Ureter (tissue), 1 donor: ENCODE measurements at places on chromosomes 16 and 17.

- DNase-seq, result no peak
These were observed 152.7 kb upstream of the GSE1 start for GRCh38 chr16:85460252-85461021.

GRCh38 chr16:48284772-48285409 is 37.6 kb upstream of the ABCC11 start:
- no peak for DNase-seq

DNA sequence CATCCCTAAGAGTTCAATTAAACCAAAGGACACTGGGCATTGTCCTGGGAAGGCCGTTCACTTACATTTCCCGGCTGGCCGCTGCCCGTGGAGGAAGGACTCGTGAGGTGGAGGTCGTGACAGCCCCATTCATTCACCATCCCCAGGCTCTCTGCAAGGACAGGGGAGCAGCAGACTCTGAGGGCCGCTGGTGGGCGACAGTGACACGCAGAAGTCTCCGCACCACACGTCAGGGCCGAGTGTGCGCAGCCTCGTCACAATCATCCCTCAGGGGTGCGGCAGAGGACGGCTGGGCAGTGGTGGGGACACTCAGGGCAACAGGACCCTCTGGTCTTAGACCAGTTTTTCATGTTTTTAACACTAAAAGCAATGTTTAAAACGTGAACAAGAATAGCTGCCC is 21.7 kb downstream of the UNKL start:
- no peak for DNase-seq

GRCh38 chr16:87246269-87247065 is 70.7 kb downstream of the C16orf95 start:
- DNase-seq, result no peak

DNA sequence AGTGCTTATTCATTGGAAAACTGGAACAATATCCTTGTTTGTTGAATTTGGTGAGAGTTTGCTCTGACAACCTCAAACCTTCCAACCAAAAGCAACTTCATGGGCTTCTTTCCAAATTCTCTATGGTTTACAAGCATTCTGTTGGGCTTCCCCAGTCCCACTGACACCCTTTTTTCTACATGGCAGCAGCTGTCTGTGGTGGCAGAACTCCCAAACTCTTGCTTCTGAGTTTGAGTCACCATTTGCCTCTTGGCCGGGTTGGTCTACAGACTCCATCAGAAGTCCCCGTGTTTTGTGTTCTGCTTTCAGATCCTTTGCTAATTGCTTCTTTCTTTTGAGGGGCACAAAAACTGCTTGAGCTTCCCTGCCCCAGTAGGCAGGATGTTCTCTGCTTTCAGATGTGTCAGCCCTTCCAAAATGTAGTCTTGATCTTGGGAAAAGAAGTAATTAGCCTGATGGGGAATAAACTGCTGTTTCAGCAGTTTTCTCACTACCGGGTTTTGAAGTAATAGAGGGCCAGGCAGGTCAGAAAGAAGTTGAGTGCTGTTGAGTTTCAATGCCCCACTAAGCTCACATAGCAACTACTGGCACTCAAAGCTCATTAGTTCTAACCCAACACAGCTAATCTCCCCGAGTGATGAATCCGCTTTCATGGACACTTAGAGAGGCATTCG is 80.7 kb downstream of the HS3ST3A1 start:
- DNase-seq, result no peak

- no peak for DNase-seq
These were observed 202.9 kb downstream of the IRF8 start for GRCh38 chr16:86101897-86102157.

DNA sequence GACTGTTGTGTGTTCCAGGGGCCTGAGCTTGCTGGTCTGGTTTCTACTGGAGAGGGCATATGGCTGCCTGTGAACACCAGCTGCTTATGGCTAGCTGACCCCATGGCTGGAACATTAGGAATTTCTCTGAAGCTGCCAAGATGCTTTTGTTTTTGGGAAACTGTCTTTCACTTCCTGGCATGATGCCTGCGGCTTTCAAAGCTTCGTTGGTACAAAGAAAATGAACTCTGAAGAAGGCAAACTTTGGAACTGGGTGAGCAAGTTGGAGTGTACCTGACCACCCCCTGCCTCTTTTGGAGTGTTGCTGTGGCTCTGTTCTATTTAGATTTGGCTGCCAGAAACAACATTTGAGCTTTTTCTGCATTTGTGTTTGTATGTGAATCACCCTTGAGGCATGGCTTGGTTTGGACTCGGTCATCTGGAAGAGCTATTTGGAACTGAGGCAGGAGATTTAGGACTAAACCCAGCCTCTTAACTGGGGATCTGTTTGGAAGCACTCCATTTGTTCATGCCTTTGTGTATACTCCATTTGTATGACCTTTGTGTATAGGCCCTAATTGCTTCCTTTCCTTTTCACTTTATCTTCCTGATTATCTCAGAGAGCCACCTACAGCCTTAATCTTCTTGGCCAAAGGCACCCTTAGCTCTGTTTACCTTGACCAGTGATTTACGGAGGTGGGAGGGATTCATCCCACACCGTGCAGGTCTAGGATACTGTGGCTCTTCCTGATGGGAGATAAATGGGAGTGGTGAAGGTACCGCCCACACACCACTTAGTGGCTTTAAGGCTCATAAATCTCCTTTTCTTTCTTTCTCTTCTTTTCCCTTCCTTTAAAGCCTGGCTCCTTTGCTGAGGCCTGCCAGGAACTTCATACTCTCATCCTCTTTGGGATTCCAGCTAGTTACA is 7.3 kb upstream of the CPHXL start:
- DNase-seq, result peak; percentile 57

DNA sequence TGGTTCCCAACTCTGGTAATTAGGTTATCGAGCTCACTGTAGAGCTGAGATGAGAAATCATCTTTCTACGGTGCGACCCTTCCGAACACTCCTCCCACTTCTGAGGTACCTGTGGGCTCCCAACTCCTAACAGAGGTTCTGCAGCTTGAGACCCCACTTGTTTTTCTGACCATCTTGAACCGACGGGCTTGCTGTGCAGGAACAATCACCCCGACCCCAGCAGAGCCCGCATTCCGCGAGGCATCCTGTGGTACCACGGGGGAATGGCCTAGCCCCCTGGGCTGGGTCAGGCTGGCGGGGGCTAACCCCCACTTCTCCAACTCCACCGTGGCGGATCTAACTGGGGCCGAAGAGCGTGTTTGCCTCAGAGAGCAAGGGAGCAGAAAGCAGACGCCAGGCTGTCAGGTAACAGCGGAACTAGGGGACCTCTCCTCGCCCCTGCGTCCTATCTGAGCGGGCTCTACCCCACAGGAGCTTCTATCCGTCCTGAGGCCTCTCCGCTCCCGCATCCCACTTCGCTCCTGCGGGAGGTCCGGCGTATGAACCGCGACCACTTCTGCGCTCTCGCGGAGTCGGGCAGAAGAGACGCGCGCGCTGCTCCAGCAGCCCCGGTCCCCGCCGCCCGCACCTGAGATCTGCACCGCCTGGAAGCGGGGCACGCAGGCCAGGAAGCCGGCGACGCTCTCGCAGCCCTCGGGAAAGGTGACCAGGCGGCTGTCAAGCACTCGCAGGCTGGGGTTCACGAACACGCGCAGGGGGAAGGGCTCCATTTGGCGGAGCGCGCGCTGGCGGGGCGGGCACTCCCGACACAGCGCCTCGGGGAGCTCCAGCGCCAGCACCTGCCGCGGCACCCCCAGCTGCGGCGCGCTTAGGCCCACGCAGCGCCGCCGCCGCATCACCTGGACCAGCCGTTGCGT is 761 bp downstream of the PDF start:
- DNase-seq, result no peak

- peak; percentile 69 for DNase-seq
These were observed 2.8 kb downstream of the TRAF4 start for GRCh38 chr17:28746611-28747050.

DNA sequence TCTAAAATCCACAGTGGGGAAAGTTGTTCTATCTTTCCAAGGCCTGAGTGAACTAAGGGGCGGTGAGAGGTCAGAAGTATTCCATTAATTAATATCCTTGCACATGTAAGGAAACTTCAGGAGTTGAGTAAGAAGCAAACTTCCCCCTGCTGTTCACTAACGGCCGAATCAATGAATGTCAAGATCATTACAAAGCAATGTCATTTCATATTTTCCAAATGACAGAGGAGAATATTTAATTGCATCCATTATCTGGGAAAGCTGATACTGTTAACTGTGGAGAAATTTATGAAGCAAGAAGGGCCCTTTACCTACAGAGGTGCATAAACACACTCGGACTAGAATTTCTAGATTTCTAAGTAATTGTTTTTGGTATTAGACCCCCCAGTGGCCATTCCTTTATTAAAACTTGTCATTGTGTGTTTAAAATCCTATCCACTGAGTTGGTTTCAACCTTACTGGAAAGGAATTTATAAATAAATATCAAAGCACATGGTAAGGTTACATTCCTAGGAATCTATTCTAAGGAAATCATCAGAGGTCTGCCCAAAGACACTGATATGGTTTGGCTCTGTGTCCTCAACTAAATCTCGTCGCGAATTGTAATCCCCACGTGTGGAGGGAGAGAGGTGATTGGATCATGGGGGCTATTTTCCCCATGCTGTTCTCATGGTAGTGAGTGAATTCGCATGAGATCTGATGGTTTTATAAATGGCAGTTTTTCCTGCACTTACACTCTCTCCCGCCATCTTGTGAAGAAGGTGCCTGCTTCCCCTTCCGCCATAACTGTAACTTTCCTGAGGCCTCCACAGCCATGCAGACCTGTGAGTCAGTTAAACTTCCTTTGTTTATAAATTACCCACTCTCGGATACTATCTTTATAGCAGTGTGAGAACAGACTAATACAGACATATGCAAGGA is 20.4 kb upstream of the SMURF2 start:
- DNase-seq, result no peak

DNA sequence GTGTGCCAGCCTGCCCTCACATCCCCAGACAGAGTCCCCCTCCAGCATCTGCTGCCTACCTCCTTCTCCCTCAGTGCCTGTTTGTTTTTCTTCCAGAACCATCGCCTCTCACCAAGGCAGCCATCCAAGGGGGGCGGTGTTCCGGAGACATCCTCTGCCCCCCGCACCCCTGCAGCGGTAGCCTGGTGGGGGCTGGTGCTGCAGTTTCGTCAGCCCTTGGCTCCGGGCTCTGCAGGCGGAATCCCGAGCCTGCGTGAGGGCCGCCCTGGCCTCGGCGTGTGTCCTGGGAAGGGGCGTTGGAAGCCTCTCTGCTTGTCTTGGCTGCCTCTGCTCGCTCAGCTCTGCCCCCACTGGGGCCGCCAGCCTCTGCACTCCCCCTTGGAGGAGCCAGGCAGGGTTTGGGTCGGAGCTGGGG is 126.0 kb upstream of the CIBAR2 start:
- DNase-seq, result peak; percentile 87

- DNase-seq, result no peak
These were observed 79.0 kb downstream of the ARHGAP17 start for GRCh38 chr16:24936151-24936550.

GRCh38 chr17:17728550-17729251 is 47.4 kb downstream of the RAI1 start:
- no peak for DNase-seq

- no peak for DNase-seq
These were observed 3.2 kb downstream of the CCR7 start for GRCh38 chr17:40561871-40562611.

DNA sequence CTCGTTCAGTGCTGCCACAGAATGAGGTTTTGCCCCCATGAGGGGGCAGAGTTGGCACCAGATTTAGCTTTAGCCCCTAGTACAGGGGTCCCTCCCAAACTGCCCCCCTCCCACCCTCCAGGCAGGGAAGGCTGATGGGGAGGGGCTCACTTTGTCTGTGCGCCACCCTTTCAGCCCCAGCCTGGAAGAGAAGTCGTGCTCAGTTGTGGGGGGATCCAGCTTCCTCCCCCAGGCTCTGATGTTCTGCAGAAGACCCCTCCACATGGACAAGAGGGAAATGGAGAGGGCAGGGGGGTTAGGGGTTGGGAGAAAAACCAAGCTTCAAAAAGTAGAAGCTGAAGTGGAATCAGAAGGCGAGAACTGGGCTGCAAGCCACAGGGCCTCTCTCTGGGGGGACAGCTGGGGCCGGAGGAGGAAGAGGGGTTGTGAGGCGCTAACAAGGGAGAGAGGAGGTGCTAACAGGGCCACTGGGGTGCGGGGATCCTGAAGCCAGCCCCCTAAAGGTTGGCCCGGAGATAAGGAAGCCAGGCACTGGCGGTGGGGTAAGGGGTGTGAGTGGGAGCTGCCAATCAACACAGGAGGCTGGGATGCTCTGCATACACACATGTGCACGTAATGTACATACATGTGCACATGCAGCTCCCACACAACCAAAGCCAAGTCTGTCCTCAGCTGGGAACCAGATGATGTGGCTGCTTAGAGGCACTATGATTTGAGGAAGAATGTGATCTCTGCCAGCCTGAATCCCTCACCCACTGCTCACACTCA is 7.0 kb upstream of the TMEM92 start:
- peak; percentile 42 for DNase-seq

- no peak for DNase-seq
These were observed 223.7 kb downstream of the ZNF423 start for GRCh38 chr16:49632086-49632794.

DNA sequence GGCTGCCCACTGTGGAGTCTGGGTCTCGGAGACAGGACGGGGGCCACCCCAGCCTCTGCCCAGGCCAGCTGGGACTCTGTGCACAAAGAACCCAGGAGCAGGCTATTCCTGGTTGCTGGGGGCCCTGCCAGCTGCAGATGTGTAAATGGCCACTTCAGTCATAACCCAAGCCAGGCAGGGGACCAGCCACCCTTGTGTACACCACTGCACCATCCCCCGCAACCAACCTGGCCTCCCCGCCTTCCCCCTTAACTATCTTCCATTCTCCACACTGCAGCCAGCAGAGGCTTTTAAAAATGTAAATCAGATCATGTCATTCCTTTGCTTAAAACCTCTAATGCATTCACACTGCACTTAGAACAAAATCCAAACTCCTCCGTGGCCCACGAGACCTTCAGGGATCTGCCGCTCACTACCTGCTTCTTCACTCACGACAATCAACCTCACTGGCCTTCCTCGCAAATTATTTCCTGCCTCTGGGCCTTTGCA is 28.3 kb downstream of the RTN4RL1 start:
- no peak for DNase-seq

DNA sequence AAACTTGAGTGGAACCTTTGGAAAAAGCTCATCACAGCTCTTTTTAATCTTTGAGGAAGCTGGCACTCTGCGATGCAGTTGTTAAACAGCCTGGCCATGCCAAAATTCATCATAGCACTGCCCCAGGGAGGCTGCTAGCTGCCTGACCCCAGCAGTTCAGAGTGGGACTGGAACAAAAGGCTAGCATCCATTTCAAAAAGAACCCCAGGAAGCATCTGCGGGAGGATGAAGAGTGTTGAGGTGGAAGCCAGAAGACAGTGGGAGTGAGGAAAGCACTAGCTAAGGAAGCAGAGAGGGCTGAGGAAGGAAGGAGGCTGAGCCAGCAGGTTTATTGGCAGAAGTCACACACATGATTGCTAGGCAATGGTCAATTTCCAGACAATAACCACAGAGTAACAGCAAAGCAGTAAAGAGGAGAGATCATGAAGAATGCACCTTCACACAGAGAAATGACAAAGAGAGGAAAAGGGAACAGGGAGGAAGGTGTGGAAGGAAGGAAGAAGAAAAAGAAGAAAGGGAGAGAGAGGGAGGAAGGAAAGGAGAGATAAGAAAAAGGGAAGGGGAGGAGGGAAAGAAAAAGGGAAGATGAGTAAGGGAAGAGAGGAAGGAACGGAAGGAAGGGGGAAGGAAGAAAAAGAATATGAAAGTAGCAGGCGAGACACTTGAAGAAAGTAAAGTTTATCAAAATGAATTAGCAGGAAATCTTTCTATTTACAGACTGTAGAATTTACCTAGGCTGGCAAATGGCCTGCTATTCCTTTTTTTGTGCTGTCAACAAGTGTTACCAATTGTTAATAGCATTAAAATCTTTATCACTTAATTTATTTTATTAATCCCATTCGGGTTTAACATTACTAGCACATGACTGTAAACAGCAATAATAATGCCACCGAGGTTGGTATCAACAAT is 270.0 kb upstream of the PSMD7 start:
- DNase-seq, result no peak
